ENCODE measurements at places on chromosomes 13 and 19.
A peak's percentile ranks its signal among the peaks of the same experiment; 100 is the strongest.

DNA sequence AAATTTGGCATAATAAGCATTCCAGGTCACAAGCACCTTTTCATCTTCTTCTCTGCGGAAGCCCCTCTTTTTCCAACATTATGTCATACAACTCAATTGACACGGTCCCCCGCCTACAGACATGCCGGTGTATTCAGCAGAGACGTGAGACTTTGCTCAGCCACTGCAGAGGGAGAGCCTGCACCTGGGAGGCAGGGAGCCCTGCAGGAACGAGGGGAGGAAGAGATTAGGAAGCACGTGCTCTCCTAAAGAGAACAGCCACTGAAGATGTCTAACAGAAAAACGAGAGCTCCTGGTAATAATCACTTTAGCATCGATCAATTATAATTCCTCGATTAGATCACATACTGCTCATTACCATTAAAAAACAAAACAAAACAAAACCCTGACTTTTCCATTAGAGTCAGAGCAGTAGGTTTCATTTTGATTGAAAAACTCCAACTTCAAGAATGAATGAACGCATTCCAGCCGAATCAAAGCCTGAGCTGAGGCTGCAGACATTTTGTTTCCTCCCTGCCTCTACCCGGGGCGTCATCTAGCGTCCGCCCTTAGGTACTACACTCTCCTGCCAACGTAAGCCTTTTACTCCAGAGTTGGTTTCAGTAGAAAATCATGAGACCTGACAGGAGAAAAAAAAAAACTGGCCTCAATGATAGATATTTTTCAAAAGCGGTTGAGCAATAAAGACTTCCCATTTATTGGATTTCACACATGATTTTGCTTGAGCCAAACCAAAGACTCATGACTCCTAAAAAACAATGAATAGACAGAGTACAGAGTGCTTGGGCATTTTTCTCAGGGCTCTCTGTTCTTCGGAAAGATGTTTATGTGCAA lies 194.5 kb downstream of the KATNAL1 start:
- peak; percentile 91 for DNase-seq

DNA sequence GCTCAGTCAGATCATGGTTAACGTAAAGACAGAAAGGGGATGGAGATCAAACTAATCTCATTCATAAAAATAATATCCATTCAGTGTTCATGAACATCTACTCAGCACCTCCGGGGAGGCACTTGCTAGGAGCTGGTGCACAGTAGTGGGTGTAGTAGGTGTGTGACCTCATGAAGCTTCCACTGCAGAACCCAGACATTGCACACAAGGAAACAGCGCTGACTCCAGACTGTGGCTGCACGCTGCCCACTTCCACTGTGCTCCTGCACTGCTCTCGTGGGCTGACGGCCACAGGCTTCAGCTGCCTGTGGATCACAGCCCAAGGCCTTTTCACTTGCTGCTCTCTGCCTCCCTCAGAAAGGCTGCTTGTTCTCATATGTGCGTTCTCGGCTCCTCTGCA lies 214.4 kb upstream of the ZNF507 start:
- peak; percentile 43 for DNase-seq

DNA sequence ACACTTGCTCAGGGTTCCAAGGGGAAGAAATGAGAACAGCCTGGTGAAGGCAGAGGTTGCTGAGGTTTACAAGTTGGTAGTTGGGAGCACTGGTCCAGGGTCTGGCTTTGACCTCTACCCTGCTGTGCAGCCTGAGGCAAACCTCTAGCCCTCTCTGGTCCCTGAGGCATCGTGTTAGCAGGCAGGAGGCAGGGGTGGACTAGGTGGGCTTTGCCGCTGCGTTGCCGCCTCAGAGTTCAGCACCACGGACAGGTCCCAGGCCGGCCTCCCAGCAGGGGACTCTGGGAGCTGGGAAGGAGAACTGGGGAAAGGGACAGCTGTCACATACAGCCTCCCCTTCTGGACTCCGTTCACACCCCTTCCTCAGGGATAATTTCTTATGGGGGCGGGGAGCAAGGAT lies 3.1 kb downstream of the NCAN start:
- DNase-seq = peak; percentile 69

DNA sequence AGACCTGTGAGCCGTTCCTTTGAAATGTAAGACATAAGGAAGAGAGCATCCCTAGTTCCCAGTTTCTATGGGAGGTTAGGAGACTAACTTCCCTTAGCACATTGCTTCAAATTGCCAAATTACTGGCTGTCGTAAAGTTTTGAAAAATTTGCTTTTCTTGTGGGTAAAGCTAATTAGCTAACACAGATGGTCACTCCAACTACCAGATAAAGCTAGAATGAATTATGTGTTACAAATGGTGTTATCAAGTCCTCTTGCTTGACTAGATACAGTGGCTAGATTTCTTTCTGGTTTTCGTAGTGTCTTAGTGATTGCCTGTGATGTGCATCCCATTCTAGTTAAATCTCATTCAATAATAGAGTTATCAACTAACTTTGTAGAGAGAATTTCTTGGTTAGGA lies 416.6 kb upstream of the ATXN8OS start:
- no peak for DNase-seq

DNA sequence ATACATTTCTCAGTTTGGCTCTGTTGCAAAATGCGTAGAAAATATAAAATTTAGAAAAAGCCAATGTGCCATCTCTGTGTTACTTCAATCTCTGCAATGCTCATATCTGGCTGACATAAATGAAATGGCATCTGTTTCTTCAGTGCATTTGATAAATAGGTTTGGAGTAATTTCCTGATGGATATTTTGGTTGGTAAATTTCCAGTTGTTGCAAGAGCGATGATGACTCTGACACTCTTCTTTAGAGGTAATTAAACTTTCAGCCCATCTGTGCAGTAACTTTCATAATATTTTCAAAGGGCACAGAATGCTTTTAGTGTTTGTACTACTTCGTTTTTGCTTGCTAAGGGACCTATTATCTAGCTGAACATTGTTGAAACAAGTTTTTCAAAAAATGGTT lies 1286.4 kb downstream of the PCDH9 start:
- no peak for DNase-seq

DNA sequence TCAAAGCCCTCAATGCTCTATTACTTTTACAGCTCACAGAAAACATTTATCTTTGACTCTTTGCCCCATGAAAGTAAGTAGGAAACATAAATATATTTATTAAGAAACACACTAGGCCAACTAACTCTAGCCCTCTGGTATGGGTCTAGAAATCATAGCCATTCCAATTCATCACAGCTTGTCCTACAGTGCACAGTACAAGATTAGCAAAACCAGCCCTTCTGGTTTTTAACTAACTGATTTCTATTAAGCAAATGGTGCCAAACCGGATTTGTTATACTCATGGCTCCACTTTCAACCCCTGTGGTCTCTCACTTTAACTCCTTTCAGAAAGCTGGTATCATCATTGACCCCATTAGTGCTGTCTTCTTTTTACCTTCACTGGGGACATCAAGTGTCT lies 5.6 kb upstream of the LRRC63 start:
- DNase-seq = no peak

DNA sequence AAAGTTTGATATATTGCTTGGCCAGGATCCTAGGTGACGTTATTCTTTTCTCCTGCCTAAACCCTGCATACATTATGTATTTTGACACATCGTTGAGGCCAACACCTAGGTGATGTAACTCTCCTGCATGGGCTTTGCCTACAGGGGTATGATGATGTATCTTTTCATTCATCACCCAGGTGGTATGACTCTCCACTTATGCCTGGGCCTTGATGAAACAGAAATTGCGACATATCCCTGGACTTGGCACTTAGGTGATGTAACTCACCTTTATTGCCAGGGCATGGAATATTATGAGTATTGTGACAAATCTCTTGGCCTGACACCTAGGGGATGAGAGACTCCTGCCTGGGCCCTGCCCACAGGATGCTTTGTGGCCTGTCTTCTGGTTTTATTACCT lies 18.5 kb upstream of the ZNF681 start:
- DNase-seq = no peak

DNA sequence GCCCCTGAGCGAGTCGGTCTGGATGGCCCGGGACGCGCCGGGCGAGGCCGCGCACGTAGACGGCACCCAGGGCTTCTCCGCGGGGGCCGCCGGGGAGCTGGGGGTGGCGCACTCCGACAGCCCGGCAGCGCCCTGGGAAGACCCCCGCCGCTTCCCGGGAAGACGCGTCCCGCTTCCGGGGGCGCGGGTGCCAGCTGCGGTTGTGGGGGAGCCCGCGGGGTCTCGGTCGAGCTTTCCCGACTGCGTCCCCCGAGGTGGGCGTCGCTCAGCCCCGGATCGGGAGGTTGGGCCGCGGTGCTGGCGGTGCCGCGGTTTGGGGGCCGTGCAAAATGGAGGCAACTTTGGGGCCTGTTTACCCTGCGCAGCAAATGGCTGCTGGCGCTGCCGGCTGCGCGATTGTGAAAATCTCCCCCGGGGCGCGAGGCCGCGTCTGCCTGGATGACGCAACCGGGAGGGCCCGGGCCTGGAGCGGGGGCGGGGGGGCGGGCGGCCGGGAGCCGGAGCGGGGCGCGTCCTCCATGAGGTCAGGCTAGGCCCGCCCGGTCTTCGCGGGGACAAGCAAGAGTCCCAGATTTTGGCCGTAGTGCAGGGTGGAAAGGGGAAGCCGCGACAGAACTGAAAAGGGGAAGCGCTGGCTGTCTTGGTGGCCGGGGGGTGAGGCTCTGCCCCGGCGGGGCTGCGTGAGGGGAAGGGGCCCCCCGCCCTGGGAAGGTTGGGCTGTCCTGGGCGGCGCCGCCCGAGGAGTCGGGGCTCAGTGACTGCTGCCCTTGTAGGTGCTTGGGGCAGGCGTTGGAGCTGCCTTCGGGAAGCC lies 11.3 kb downstream of the PEAK3 start:
- DNase-seq = peak; percentile 94

GRCh38 chr13:69955271-69955670 lies 152.4 kb upstream of the ATXN8OS start:
- DNase-seq = no peak

DNA sequence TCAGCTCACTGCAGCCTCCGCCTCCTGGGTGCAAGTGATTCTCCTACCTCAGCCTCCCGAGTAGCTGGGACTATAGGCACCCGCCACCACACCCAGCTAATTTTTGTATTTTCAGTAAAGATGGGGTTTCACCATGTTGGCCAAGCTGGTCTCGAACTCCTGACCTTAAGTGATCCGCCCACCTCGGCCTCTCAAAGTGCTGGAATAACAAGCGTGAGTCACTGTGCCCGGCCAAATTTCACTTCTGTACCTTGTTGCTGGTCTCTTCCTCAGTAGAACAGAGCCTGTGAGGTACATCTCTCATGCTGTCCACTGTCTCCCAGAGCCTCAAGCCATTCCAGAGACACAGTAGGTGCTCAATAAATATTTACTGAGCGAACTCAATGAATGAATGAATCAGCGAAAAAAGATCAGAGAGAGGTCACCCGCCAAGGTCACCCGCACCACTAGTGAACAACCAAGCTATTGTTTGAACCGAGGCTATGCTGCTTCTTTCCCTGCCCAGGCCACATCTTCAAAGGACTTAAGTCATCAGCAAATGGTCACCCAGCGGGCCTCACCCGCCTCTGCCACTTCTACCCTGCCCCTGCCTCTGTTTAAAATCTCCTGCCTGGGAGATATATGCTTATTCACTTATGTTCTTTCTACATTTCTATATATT lies 9.3 kb downstream of the TMEM143 start:
- no peak for DNase-seq

GRCh38 chr13:103288114-103288513 lies 221.9 kb upstream of the SLC10A2 start:
- peak; percentile 25 for DNase-seq

DNA sequence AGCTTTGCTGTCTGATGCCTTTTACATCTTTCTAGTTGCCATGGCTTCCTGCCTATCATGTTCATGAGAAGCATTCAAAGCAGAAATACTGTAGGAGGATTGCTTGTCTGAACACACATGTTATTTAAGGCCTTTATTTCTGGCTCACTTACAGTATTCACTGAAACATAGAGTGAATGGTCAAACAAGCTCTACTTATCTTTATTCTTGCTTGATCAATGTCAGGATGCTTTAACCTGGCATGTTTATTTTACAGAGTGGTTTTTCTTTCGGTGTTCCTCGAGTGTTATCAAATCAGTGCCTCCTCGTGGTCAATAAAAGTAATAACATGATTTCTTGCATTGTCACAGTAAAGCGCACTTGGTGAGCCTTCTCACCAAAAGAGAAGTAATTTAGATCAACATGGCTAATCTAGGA lies 73.5 kb upstream of the PCDH17 start:
- peak; percentile 1 for DNase-seq

DNA sequence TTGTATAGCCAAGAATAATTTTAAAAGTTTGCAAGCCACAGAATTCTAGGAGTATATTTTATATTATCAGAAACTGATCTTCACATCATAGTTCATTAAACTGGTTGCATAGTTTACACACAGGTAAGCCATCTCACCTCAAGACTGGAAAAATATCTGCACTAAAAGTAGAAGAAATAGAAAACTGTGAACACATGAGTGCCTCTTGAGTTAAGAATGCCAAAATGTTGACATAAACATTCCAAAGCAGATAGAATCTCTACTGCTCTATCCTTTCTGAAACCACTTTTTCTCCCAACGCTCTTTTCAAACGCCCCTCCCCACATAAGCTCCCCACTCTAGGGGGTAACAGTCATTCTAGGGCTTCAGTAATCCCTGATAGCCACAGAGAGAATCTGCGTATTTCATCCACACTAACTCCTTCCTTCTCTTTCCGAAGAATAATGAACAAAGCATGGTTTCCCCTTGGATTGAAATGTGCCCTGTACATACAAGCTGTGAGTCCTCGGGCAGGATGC lies 201.5 kb downstream of the IRS2 start:
- DNase-seq = no peak

- no peak for DNase-seq
These were observed 857 bp upstream of the MAP2K7 start for GRCh38 chr19:7902796-7903243.

DNA sequence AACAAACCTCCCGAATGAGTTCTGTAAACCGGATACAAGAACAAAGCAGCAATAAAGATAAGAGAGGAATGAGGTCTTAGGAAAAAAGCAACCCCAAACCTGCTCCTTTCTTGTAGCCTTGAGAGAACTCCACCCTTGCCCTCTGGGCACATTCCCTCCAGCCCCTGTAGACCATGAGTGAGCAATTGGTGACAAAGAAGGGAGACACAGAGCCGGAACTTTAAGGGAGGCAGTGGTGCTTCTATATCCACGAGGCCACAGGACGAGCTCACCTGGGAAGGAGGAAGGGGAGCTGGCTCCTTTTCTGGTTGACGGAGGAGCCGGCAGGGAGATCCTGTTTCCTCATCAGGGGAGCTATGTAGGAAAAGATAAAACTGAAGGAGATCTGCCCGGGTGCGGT lies 13.0 kb downstream of the BRME1 start:
- DNase-seq = no peak

DNA sequence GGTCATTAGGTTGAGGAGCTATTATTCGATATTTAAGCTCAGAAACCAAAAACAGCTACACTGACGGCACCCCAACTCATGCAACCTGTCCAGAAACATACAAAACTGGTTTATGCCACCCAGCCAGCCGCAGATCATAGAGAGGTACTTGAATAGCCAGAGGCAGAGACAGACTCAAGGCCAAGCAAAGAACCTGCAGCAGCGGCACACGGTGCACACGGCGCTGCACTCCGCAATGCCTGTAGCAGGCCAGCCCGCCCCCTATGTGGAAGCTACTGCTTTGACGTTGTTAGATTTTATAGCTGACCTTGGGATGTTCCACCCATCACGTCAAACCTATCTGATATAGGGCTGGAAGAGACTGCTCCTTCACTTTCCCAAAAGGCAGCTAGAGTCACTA lies 11.9 kb upstream of the DHRS12 start:
- DNase-seq = no peak
